ENCODE measurements at places on chromosomes 5 and 9.

GRCh38 chr9:22337261-22337660 lies 109.4 kb upstream of the DMRTA1 start:
- DNase-seq = no peak

GRCh38 chr5:110751902-110752762 lies 13.3 kb downstream of the SLC25A46 start:
- no peak for DNase-seq

DNA sequence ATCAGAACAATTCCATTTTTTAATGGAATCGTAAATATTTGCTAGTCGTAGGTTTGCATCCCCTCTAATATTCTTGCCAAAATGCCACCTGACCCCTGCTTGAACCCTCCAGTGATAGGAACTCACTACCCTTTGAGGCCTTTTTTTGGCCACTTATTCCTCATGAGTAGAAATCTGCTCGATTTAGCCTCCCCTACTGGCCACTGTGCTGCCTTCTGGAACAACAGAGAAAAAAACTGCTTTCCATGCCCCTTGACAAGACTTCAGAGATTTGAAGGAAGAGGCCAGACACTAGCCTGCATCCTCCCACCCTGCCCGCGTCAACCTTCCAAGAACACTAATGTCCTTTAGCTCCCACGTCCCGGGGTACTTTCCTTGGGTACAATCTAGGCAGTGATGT lies 4.1 kb downstream of the CCDC69 start:
- DNase-seq = no peak

DNA sequence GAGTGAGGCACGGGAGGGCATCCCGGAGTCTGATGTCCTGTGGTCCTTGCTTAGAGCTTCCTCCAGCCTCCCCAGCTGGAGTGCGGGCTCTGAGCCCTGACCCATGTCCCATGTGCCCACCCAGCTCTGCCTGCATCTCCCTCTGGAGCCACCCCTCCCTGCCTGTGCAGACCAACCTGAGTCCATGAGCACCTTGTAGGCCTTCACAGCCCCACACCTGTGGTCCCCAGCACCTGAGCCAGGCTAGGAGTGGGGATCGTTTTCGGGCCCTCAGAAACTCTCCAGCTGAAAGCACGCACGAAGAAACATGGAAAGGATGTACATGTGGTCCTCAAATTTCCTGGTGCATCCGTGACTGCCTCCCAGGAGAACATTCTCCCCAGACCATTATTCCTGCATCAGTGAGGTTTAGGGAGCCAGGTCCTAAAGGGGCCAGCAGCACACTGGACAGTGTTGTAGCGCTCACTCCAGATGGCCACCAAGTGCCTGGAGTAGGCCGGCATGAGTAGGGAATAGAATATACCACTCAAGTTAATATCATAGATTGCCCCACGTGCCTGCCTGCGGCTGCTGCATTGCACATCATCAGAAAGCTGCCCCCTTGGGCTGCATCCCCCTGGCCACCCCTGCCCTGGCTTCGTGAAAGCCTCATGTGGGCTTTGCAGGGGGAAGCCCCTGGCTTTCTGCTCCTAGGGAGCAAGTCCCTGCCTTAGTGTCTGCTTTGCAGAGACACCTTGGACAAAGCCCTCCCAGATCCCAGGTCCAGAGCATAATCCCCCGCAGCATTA lies 80.6 kb downstream of the WNK2 start:
- DNase-seq = peak; percentile 4

GRCh38 chr9:137235424-137236237 lies 4.9 kb downstream of the SLC34A3 start:
- DNase-seq = no peak

DNA sequence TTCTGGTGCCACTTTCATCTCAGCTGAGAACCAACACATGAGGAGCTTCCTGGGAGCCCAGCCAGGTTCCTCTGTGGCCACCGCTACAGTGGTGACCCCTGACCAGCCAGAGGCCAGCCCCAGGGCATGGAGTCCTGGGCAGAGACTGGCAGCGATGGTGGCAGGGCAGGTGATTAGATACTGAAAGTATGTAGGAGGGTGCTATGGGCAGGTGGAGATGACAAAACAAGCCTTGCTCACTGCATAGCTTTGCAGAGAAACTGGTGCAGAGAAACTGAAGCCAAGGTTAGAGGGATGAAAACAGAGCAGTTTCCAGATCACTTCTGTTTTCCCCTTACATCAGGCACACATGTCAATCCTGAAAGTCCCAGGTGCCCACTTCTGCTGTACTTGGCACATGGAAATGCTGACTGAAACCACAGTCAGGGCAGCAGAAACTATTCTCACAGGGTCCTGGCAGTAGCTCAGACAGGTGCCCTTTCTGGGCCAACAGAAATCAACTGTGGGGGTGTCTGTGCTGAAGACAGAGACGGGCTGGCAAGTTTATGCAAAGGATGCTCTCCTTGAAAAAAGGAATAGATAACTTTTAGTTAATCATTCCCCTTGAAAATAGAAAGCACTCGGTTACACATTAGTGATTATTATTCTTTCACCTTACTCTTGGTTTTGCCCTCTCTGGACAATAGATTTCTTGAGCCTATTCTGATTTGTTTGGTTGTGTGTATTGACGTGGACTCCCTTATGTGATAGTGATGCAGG lies 90.3 kb downstream of the ANKRD55 start:
- no peak for DNase-seq

DNA sequence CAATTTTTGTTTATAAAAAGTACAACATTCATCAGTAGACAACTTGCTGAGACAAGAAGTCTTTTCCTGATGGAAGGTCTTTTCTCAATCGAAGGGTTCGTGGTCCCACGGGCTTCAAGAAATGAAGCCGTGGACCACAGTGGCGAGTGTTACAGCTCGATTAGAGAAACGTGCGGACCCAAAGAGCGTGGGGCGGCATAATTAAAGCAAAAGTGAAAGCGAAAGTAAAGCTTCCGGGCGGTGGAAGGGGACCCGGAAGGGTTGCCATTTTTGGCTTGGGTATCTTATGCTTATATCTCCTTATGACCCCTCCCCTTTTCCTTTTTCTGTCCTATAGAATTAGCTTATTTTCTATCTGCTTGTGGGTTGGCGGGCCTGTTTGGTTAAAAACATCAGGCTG lies 2309.4 kb upstream of the ACO1 start:
- no peak for DNase-seq

- peak; percentile 23 for DNase-seq
Observed at GRCh38 chr5:96302174-96302738, 130.8 kb downstream of the PCSK1 start.

Data from HAP-1 (cell line).